Activated effector memory CD4-positive, alpha-beta T cell treated with Interleukin-2 at 50 U/mL for 16 hours (primary cell): ENCODE measurements at places on chromosomes 16 and 17.

- no peak for DNase-seq
Measured at GRCh38 chr16:11994143-11995119, 17.9 kb downstream of the SNX29 start.

DNA sequence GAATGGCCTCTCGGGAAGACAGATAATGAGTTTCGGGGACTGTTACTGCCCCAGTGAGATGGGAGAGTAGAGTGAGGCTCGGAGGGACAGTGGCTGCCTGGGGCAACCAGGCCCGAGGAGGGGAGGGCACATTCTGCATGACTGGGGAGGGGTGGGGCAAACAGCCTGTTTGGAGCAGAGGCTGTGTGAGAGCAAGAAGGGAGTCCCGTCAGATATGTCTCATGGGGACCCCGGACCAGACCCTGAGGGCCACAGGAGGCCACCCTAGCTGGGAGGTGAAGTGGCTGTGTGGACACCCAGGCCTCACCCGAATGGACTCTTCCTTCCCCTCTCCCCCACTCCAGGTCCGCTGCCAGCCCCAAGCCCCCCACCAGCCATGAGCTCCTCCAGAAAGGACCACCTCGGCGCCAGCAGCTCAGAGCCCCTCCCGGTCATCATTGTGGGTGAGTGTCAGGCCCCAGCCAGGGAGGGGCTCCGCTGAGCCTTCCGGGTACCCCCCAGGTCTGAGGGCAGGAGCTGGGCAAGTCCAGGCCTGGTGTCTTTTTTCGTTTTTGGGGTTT is 4.3 kb downstream of the OSGIN1 start:
- DNase-seq = no peak

GRCh38 chr17:61595418-61596186 is 4.6 kb upstream of the NACA2 start:
- no peak for DNase-seq

DNA sequence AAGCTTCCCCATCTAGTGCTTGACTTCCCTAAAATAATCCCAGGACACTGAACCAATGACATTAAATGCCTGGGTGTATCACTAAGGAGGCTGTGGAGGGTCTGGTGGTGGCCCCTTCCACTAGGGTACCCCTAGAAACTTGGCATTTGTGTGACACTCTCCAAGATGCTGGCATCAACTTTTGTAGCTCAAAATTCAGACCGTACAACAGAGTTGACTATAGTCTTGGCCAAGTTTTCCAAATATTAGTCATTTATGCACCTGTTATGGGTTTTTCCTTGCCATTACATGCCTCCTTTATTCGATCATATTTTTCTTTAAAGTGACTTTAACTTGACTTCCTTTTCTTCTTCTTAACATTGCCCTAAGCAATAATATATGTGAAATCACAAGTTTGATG is 124.8 kb upstream of the CACNG3 start:
- DNase-seq = no peak

DNA sequence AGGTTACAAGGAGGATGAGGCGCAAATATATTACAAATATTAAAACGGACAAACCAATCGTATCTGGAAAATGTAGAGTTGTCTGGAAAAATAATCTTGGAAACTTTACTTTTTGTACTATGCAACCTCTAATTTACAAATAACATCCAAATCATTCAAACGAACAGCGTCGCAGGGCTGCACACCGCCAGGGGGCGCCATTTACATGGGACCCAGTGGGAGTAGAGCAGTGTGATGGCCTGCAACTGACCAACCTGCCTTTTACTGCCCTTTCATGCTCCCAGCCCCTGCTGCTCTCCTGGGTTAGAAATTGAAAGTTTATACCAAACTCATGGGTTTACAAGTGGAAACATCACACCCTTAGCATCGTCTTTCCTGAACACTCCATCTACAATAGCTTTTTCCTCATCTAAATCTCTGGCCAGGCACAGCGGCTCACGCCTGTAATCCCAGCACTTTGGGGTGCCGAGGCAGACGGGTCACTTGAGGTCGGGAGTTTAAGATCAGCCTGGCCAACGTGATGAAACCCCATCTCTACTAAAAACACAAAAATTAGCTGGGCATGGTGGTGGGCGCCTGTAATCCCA is 10.0 kb downstream of the PITPNC1 start:
- DNase-seq = no peak

DNA sequence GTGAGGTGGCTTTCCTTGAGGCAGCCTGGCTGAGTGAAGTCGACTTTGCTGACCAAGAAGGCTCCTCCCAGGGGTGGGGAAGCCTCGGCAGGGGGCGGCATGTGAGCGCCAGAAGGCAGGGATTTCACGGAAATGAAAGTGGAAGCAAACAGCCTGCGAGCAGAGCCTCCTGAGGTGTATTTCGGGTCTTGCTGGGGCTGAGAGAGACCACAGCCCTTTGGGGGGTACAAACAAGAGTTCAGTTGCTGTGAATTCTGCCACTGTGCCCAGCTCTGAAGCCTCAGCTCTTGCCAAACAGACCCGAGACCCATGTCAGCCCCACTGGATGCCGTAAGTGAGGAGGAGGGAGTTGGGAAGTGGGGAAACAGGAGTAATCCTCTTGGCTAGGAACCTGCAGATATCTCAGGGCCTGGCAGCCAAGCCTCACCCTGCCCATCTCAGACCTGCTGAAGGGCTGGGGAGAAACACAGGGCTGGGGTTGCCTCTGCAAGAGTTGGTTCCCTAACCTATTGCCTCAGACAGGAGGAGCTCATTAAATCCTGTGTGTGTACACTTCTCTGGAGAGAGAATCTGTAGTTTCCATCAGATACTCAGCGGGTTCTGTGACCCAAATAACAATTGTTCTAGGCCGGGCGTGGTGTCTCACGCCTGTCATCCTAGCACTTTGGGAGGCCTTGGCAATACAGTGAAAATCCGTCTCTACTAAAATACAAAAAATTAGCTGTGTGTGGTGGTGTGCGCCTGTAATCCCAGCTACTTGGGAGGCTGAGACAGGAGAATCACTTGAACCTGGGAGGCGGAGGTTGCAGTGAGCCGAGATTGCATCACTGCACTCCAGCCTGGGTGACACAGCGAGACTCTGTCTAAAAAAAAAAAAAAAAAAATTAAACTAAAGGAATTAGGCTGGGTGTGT is at the start of gene IFI35:
IFI35 (plus strand) TSS at position 146 of the 913 bp plus-strand sequence; CDS start at position 310, 164 bp downstream.
- peak; percentile 78 for DNase-seq
